ENCODE measurements at places on chromosomes 5 and 9.

- ATAC-seq: no peak
These were observed 598.2 kb downstream of the PRELID2 start for GRCh38 chr5:145236983-145237382.

DNA sequence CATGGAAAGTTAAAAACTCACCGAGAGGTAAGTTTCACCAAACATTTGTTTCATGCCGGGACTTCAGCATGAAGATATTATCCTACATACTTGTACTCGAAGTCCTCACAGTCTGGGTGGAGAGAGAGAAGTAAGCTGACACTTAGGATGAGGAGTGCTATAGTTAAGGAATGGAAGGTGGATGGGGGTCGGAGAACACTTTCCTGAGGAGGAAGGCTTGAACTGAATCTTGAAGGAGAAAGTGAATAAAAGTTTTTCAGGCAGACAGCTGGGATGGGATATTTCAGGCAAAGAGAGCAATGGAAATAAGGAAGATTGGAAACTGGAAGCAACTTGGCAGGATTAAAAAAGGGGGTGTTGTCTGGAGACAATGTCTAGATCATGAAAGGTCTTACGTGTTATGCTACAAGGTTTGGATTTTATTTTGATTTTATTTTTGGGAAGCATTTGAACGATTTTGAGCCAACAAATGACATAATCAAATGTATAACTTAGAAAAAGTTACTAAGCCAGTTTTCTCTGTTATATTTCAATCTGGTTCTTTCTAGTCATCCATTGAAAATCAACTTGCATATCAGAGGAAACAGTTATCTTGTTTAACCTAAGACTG lies 167.1 kb downstream of the PAM start:
- ATAC-seq: no peak

DNA sequence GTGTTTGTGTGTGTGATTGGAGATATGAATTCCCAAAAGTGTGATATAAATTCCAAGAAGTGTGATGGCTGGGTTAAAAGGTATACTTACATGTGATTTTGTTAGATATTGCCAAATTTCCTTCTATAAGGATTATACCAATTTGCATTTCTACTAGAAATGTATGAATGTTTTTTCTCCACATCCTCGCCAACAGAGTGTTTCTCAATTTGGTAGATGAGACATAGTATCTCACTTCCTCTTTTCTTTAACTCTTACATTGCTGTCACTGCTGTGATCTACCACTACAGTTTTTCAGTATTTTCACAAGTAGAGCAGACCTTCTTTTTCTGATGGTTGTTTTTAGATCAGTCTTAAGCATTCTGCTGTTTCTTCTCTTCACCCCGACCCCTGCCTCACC lies 111.3 kb downstream of the FER start:
- ATAC-seq: no peak

DNA sequence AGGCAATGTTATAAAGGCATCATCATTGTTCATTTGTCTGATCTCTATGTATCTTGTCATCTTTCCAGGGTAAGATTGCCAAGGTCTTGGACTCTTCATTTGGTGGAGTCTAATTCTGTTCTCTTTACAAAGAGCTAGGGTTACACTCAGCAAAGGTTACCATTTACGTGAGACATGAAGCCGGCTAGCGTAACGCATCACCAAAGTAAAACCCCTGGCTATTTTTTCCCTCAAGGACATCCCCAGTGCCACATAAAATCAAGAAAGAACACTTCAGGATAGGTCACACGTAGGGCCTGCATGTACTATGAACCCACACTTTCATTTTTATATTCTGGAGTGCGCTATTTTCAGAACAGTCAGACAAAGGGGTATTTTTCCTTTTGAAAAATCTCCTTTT lies 20.0 kb upstream of the MYOT start:
- ATAC-seq: no peak

- ATAC-seq: no peak
These were observed 114.4 kb downstream of the TENT4A start for GRCh38 chr5:6827526-6828219.

DNA sequence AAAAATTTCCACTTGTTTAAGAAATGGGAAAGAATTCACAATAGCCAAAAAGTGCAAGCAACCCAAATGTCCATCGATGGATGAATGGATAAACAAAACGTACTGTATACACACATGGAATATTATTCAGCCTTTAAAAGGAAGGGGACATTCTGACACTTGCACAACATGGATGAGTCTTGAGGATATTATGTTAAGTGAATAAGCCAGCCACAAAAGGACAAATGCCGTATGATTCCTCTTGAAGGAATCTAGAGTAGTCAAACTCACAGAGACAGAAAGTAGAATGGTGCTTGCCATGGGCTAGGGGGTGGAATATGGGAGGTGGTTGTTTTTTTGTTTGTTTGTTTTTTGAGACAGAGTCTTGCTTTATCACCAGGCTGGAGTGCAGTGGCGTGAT lies 3.8 kb upstream of the ATP6V0E1 start:
- no peak for ATAC-seq

DNA sequence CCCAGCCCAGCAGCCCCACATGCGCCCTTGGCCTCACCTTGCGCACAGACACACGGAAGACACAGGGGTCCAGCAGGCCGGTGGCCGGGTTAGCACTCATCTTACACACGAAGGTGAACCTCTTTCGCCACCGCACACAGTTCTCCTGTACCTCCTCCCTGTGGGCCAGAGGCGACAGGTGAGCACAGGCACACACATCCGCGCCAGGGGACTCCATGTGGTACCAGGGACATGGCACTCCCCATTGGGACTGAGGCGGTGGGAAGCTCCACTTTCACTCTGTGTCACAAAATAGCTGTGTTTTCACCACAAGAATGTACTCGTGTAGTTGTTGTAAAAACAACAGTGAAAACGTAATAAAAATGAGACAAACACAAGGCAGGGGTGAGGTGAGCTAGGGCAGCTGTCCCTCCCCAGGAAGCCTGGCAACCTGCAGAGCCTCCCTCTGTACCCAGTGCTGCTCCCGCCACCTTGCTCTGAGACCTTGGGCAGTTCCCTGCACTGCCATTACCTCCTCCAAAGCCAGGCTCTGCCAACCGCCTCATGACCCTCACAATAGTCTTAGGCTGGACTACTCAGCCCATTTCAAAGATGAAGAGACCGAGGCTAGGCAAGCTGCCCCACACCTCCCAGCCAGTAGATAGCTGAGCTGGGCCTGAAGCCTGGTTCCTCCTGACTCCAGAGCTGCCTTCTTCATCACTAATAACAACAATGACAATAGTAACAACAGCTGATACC lies 16.3 kb upstream of the DPM2 start:
- ATAC-seq: no peak

DNA sequence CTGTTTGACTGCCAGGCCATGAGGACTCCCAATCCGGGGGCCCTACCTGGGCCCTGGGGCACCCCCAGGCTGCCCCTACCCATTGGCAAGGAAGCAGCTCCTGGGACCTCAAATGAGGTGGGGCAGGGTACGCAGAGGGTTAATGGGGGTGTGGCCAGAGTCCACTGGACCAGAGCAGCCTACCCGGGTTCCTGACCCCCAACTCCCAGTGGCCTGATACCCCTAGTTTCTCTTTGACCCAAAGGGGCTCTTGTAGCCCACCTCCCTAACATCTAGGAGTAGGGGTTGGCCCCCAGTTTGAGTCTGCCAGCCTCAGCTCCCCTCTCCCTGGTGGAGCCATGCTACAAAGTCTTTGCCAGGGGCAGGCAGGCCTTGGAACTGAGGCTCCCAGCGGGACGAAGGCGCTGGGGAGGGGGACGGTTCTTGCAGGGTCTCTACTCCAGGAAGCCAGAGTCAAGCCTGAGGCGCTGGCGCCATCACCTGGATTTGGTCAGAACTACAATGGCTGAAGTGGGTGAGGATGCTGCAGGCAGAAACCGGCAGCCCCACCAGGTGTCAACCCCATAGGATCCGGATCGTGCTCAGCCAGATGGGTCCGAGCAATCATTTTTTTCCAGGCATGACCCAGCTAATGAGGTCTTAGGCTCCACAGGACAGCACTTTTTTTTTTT lies 8.4 kb upstream of the CERCAM start:
- ATAC-seq: no peak

- ATAC-seq: no peak
These were observed 69.0 kb downstream of the DAB2IP start for GRCh38 chr9:121720311-121721057.

DNA sequence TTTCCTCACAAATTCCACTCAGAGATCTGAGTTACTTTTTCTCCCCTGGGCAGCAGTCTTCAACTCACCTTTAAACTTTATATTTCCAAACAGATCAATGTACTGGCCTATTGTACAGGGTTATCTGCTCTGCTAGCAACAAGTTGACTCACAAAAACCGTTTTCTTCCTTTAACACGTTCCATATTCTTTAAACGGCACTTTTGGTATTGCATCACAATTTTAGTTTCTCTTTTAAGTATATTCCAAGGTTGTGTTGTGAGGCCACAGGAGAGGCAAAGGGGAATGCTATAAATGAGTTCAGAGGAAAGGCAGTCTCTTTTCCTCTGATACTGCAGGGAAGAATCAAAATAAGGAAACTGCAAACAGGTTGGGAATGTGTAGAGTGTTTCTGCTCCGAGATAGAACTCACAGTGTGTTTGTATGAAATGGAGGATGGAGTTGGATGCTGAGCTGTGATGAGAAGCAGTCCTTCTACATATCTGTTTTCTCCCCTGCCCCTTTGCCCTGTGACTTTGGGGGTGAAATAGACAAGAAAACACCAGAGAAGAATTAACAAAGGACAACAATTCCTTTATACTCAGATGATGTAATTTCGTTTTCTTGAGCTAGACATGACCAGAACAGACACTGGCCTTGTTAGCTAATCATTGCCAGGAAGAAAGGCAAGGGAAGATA lies 9.9 kb upstream of the ALDOB start:
- ATAC-seq: no peak

- no peak for ATAC-seq
These were observed 148.3 kb downstream of the SEC61B start for GRCh38 chr9:99370376-99370775.

DNA sequence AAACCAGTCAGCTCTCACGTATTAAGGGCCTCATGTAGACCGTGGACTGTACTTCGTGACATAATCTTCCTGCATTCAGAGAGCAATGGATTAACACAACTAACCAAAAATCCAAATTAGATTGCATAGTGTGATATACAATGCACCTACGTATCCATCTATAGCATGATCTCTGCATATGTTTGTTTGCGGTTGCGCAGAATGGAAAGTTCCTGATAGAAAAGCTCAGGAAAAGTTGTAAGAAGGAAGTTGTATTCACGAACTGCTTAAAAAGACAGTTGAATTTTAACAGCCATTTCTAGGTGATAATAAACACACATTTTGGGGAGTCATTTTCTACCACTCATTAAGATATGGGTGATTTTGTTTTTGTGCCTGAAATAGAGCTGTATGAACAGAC lies 869.0 kb downstream of the TLE4 start:
- ATAC-seq: no peak

- no peak for ATAC-seq
These were observed 194.3 kb upstream of the VLDLR start for GRCh38 chr9:2427120-2427891.

DNA sequence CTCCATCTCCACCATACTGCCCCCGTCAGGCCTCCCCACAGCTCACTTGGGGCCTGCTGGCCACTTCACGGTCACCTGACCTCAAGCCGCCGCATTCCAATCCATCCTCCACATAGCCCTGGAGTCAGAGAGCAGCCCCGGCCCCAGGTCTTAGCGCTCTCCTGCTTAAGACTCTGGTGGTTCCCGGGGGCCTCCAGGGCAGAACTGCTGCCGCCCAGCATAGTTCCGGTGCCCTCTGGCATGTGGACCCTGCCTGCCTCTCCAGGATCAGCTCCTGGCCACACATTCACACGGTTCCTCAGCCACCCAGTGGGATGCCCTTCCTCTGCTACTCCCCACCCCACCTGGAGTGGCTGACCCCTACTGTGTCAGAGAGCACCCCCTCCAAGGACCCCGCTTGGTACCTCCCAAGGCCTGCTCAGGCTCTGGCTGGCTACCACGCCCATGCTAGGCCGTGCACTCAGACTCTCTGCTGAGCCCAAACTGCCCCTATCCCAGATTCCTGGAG lies 8.7 kb downstream of the PHYKPL start:
- no peak for ATAC-seq

DNA sequence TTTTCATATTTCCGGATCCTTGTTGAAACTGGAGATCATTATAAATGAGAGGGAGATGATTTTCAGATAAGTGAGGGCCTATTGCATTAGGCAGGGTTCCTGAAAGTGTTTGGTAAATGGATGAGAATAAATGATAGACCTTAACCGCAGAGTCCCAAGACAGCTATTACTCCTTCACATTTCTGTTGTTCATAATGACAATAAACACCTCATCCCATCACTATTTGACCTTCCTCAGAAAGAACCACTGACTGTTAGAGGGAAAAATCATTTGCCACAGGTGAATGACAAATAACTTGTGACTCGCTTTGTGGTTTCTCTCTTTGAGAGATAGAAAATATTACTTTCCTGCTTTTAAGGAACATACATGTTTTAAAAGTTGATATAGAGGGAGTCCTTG lies 47.3 kb upstream of the TRMT10B start:
- no peak for ATAC-seq

DNA sequence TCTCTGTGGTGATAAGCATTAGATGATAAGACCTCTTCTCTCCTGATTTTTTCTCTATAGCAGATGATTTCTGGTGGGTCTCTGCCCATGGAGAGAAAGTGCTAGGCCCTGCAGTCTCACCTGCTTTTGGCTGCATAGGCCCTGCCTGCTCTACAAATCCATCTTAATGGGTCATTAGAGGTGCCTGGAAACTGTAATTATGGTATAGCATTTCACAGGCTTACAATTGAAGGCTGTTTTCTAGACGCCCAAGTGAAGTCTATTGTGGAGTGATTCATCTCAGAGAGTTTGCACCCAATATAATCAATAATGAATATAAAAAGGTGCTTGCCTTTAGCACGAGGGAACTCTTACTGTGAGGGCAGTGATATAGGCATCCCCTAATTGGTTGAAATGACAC lies 33.8 kb downstream of the NEUROG1 start:
- no peak for ATAC-seq

- no peak for ATAC-seq
These were observed 272.1 kb upstream of the IL12B start for GRCh38 chr5:159602434-159602833.

- ATAC-seq: no peak
These were observed 248.5 kb upstream of the PANK3 start for GRCh38 chr5:168827636-168828035.

GRCh38 chr5:54212331-54212730 lies 98.0 kb downstream of the ARL15 start:
- no peak for ATAC-seq

GRCh38 chr5:135158982-135159381 lies 125.0 kb upstream of the PITX1 start:
- ATAC-seq: no peak

- ATAC-seq: no peak
These were observed 119.6 kb upstream of the COL5A1 start for GRCh38 chr9:134521817-134522501.

- no peak for ATAC-seq
These were observed 51.7 kb upstream of the NFIB start for GRCh38 chr9:14365670-14366069.

DNA sequence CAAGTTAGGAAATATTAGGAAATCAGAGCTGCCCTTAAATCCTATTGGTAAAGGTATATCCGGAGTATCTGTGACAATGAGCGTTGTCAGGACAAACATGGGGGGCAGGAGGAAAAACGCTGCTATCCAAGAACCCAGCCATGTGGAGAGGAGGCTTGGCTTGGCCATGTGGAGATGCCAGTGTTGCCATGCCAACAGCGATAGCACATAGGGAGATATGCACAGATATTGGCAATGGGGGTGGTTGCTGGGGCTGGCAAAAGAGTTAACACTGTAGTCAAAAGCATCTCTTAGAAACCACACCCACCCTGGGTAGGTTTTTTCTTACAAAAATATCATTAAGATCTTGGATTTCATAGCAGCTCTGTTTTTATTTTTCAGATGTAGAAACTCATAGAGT lies 106.4 kb upstream of the ASTN2 start:
- ATAC-seq: no peak
